Breast epithelium (tissue), 4 donors: ENCODE measurements at places on chromosomes 4 and X. TPM values are rescaled to one million over a fixed set of nuclear protein-coding genes. Genes with fewer than 3 reads are reported as not detected.

CRMP1 gene
- total RNA-seq, result 1.3 TPM

- H3K4me1 ChIP-seq, result no peaks in the 10 kb centered on the region
- H3K27me3 ChIP-seq, result no peaks in the 10 kb centered on the region
- H3K4me3 ChIP-seq, result no peak overlapping the region
- DNase-seq, result no peak
- H3K36me3 ChIP-seq, result no peaks in the 10 kb centered on the region
- H3K27ac ChIP-seq, result no peak overlapping the region
Observed at GRCh38 chr4:139131209-139131870, 45.7 kb downstream of the ELF2 start.

DNA sequence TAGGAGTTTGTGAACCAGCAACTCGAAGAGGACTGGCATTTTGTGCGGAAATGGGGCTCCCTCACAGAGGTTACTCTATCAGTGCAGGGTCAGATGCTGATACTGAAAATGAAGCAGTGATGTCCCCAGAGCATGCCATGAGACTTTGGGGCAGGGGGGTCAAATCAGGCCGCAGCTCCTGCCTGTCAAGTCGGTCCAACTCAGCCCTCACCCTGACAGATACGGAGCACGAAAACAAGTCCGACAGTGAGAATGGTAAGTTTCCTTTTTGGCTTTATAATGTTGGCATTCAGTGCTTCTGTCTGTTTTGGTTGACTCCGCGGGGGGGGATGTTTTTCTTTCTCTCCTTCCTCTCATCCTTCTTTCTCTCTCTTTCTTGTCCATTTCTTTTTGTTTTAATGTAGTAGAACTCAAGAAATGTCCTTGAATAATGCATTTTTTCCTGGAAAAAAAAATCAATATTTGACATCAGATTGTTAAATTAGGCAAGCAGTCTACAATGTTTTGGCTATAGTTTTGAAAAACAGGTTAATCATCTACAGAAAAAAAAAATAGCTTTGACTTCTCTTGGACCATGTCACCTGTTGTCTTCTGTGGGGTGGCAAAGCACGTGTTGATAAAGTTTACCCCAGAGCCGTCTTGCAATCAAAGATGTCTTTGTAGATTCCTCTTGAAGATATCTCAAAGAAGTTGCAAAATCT lies 103.6 kb downstream of the TENM3 start:
- H3K36me3 ChIP-seq, result no peaks in the 10 kb centered on the region
- no peak overlapping the region for H3K4me3 ChIP-seq
- no peaks in the 10 kb centered on the region for H3K4me1 ChIP-seq
- no peaks in the 10 kb centered on the region for H3K27me3 ChIP-seq

DNA sequence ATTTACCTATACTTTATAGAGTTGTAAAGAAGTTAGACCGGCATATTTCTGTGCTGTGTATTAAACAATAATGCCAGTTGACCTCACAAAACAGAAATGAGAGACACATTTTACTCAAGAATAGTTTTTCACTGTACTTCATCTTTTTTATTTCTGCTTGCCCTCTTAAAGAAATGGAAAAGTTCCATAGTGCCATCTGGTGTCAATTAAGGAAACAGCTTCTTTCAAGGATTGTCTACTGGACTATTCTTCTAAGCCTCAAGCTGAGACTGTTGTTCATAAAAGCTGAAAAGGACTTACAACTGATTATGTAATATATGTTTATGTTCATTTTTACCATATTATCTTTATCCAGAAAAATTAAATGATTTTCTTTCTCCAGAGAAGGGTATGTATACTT lies 1523.7 kb downstream of the ARAP2 start:
- no peaks in the 10 kb centered on the region for H3K27me3 ChIP-seq
- no peak for DNase-seq
- no peak overlapping the region for H3K27ac ChIP-seq
- H3K4me3 ChIP-seq, result no peak overlapping the region

- H3K4me1 ChIP-seq, result no peaks in the 10 kb centered on the region
- DNase-seq, result no peak
- H3K27me3 ChIP-seq, result peaks cover 3% of the 10 kb centered on the region
Observed at GRCh38 chrX:100410901-100411801, 1.1 kb upstream of the PCDH19 start.

UGT2B11 gene
- not detected for total RNA-seq

CYLC1 gene
- total RNA-seq, result not detected

TKTL2 gene
- not detected for total RNA-seq

- H3K27me3 ChIP-seq, result no peaks in the 10 kb centered on the region
- no peaks in the 10 kb centered on the region for H3K4me1 ChIP-seq
- DNase-seq, result no peak
- H3K36me3 ChIP-seq, result no peaks in the 10 kb centered on the region
- H3K27ac ChIP-seq, result no peak overlapping the region
Observed at GRCh38 chr4:14607578-14607977, 394.7 kb upstream of the CPEB2 start.

GRCh38 chrX:25022499-25023325 lies 6.9 kb upstream of the ARX start:
- peaks cover 8% of the 10 kb centered on the region for H3K27me3 ChIP-seq
- DNase-seq, result no peak
- no peaks in the 10 kb centered on the region for H3K4me1 ChIP-seq

DNA sequence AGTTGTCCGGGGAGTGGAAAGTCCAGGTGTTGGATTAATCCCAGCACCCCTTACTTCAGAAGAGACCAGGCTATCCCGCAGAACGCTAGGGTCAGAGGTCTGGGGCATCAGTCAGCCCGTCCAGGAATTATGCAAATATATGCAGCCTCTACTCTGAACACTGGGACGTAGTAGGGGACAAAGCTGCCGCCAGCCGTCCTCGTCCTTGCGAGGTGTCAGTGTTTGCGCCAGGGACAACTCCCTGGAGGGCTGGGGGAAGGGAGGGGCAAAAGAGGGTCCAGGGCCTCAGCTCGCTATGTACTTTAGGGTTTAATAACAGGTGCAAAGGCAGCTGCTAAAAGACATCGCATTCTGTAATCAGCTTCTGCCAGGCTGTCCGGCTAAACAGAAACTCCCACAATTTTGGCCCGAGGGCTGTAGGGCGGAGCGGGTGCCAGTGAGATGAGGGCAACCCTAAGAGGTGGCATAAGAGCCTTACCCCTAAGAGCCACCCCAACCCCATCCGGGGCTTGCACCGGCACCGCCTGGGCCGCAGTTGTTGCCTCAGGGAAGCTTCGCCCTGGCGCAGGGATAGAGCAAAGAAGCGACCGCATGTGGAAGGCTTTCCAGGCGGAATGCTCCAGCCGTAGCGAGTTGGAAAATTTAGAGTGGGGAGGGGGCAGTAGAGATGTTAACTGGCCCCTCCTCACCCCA lies 8.4 kb downstream of the HAND2 start:
- H3K4me3 ChIP-seq, result peak overlapping the region; percentile 45
- no peaks in the 10 kb centered on the region for H3K27me3 ChIP-seq
- no peaks in the 10 kb centered on the region for H3K36me3 ChIP-seq
- no peaks in the 10 kb centered on the region for H3K4me1 ChIP-seq
- H3K27ac ChIP-seq, result peak overlapping the region; percentile 70
- no peak for DNase-seq

ZFYVE28 gene
- total RNA-seq, result 14.1 TPM

DNA sequence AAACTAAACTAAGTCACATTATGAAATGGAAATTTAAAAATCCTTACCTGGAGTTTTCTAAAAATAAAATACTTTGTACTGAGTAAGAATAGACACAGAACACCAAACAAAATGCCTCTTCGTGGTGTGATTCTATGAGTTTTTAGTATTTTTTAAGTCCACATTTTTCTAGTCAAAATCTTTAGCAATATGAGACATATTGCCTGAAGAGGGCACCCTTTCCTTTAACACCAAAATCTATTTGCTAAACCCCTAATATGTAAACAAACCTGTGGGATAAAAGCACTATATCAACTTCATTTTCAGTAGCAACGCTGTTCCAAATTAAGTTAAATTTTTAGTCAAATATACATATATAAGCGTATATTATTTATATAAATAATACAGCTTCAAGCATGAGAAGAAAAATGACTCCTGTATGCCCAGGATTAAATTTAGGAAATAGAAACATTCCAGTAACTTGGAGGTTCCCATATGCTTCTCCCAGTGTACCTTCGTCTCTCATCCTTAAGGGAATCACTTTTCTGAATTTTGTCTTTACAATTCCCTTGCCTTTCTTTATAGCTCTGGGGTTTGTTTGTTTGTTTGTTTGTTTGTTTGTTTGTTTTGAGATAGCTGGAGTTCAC lies 23.0 kb upstream of the PGM2 start:
- H3K4me1 ChIP-seq, result no peaks in the 10 kb centered on the region
- H3K27ac ChIP-seq, result no peak overlapping the region
- no peak for DNase-seq
- H3K4me3 ChIP-seq, result no peak overlapping the region

SHROOM2 gene
- 0.48 TPM for total RNA-seq

DNA sequence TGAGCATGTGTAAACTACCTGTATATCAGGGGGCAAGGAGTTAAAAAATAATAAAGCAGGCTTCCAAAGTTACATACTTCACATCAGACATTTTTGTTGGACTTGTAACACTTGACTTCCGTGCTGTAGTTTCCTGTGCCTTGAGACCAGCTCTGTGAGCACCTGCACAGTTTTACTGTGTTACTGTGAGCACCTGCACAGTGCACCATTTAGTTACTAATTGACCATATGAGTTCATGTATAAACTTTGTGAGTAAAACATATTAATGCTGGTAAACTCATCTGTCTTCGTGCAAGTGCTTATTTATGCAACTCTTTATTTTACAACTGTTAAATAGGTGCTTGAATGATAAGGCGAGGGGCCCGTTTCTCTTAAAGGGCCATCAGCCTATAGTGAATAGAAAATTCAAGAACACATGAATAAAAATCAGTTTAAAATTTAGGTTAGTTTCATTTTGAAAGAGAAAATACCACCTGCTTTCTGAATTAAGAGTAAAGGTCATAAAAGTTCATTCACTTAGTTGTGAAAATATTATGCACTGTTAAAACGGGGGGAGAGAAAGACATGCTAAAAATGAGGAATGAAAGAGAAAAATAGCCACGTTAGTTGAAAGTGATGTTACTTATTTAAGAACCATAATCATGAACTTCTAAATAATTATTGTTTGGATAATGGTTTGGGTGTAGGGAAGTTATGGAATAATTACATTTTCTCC lies 42.4 kb downstream of the USP9X start:
- DNase-seq, result no peak
- H3K27me3 ChIP-seq, result no peaks in the 10 kb centered on the region
- H3K4me1 ChIP-seq, result no peaks in the 10 kb centered on the region
- no peak overlapping the region for H3K4me3 ChIP-seq

GRCh38 chrX:3307881-3308280 lies 38.6 kb downstream of the MXRA5 start:
- H3K36me3 ChIP-seq, result no peaks in the 10 kb centered on the region
- H3K27ac ChIP-seq, result no peak overlapping the region
- no peaks in the 10 kb centered on the region for H3K27me3 ChIP-seq

DNA sequence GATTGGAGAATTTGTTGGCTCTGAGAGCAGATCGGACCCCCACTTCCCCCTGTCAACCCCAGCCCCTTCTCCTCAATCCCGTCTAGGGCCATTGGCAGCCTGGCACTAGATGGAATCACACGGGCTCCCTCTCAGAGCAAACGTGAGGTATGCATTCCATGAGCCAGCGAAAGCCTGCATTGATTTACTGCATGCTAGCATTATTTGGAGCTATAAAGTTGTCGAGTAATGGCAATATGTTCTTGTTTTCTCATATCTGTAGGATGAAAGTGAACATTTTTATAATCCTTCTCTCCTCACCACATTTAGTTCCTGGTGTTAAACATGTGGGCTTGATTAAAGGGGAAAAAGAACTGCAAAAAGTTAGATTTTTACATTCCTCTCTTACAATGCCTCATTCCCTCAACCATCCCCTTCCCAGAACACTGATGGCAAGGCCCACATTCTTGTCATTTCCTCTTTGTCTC lies 159.2 kb downstream of the SPRY1 start:
- H3K36me3 ChIP-seq, result no peaks in the 10 kb centered on the region
- DNase-seq, result no peak
- peak overlapping the region; percentile 82 for H3K27ac ChIP-seq

- no peak overlapping the region for H3K27ac ChIP-seq
- H3K27me3 ChIP-seq, result no peaks in the 10 kb centered on the region
- no peaks in the 10 kb centered on the region for H3K36me3 ChIP-seq
- H3K4me1 ChIP-seq, result no peaks in the 10 kb centered on the region
- no peak overlapping the region for H3K4me3 ChIP-seq
Observed at GRCh38 chr4:88465653-88466192, 8.8 kb downstream of the HERC5 start.

DNA sequence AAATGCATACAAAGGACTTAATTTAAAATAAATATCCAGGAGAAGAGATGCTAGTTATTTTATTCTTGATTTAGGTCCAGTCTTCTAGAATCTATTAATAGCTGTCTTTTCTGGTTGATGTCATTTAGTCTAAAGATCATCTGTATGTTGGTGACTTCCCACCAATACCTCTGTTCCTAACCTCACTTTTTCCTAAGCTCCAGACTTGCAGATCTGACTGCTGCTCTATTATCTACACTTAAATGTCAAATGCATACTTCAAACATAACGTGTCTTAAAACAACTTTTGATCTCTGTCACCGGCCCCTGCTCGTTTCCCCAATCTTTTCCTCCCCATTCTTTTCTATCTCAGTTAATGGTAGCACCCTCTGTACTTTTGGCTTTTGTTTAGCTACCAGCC lies 133.3 kb downstream of the STIM2 start:
- no peaks in the 10 kb centered on the region for H3K36me3 ChIP-seq
- no peaks in the 10 kb centered on the region for H3K27me3 ChIP-seq
- DNase-seq, result no peak
- H3K4me3 ChIP-seq, result no peak overlapping the region

SSX4 gene
- total RNA-seq, result not detected

DNA sequence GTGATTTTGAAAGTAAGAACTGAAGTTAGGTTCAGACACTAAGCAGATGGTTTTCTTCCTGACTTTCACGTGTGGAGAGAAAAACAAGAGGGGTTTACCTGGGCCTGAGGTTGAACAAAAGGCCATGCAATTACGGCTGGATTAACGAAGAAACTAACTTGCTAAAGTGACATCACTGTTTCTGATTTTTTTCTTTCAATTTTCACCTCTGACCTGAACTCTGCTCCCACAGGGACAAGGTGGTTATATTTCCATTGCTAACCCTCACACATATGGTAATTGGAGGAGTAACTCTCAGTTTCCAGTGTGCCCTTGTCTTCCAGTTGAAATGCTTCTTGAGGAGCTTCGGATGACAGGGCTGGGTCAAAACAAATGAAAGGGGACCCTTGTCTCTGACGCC lies 38.0 kb downstream of the MSN start:
- DNase-seq, result no peak
- no peaks in the 10 kb centered on the region for H3K36me3 ChIP-seq
- peaks cover 7% of the 10 kb centered on the region for H3K4me1 ChIP-seq
- peaks cover 16% of the 10 kb centered on the region for H3K27me3 ChIP-seq

- no peaks in the 10 kb centered on the region for H3K36me3 ChIP-seq
- no peak for DNase-seq
- no peak overlapping the region for H3K27ac ChIP-seq
Observed at GRCh38 chrX:150527108-150527507, 41.3 kb upstream of the MTM1 start.

ARMCX4 gene
- total RNA-seq, result 7.7 TPM

OR13H1 gene
- not detected for total RNA-seq

FHDC1 gene
- total RNA-seq, result 2.0 TPM

GPR119 gene
- total RNA-seq, result not detected

GRCh38 chr4:169410839-169411770 lies 140.3 kb upstream of the SH3RF1 start:
- no peak for DNase-seq
- H3K36me3 ChIP-seq, result no peaks in the 10 kb centered on the region
- H3K27me3 ChIP-seq, result no peaks in the 10 kb centered on the region
- H3K27ac ChIP-seq, result no peak overlapping the region
- H3K4me3 ChIP-seq, result no peak overlapping the region
